Dorsolateral prefrontal cortex (tissue), 122 donors: ENCODE measurements at places on chromosomes 7 and 10.

- DNase-seq = no peak
Observed at GRCh38 chr7:35529713-35530112, 165.2 kb downstream of the HERPUD2 start.

GRCh38 chr7:111756687-111757178, 194.4 kb upstream of the IMMP2L start:
- peak; percentile 69 for DNase-seq

DNA sequence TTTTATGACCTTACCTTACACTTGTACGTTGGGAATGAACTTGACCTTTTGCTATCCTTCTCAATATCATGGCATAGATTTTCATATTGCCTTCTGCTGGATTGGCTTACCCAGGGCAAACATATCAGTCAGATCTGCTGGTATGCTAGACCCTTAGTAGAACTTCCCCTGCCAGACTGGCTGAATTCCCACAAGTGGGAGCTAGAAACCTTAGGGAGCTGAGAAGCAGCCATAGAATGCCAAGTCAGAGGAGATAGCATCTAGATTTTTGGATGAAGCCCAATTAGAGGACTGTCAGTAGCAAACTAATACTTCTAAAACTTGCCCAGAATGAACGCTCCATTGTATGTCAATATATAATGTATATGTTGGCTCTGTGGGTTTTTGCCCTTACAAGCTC, 385.0 kb downstream of the NXPH1 start:
- no peak for DNase-seq

DNA sequence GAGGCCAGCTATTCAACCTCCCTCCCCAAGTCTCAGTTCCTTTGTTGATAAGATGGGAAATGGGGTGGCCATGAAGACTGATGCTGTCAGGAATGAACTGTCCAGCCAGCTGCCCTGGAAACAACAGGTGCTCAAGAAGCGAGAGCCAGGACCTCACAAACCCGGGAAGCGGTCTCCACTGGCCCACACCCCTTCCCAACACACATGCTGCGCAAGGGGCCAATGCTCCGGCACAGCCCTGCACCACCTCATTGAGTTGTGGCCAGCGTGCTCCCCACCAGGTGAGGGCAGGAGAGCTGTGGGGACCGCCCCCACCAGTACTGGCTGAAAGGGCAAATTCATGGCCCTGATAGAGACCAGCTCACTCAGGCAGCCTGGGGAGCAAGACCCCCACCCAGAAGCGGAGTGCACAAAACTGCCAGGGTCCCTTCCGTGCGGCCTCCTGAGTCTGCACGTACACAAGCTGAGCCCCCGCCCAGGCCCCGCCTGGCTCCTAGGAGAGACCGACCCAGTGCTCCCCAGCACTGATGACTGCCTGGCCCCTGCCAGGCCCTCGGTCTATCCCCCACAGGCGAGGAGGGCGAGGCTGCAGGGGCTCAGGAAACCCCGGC, 216.6 kb downstream of the MAD1L1 start:
- DNase-seq = no peak

DNA sequence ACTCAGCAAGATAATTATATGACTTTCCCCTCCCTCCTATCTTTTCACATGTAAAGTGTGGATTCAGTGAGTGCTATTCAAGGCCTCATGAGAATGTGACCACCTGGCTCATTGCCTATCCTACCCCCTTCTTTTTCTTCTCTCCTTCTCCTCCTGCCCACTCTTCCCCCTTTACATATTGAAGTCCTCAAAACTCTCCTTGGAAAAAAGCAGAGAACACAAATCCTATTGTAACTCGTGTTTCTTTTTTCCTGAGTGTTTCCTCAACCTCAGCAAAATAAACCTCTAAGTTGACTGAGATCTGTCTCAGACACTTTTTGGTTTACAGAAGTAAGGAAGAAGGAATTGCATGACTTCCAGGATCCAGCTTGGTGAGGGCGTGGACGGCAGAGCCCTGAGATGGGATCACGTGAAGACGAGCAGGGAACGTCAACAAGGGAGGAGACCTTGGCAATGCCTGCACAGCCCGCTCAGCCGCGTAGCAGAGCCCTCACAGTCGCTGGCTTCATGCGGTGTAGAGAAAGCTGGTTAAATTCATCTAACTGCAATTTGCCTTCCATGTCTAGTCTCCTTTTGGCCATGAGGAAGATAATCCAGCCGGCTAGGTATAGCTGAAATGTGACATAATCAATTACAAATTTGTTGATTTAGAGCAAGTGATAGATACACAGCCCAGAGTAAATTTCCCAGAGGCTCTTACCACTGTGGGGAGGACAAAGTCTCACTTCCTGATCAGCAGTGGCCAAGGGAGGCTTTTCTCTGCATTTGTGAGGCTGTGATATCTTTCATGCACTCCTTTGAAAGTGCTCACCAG, 75.7 kb downstream of the LYZL2 start:
- DNase-seq = no peak

- DNase-seq = no peak
Observed at GRCh38 chr10:68492118-68492517, 20.3 kb upstream of the DNA2 start.

GRCh38 chr10:12617191-12618175, 268.1 kb downstream of the CAMK1D start:
- no peak for DNase-seq
